ENCODE measurements at places on chromosomes 4 and X.

DNA sequence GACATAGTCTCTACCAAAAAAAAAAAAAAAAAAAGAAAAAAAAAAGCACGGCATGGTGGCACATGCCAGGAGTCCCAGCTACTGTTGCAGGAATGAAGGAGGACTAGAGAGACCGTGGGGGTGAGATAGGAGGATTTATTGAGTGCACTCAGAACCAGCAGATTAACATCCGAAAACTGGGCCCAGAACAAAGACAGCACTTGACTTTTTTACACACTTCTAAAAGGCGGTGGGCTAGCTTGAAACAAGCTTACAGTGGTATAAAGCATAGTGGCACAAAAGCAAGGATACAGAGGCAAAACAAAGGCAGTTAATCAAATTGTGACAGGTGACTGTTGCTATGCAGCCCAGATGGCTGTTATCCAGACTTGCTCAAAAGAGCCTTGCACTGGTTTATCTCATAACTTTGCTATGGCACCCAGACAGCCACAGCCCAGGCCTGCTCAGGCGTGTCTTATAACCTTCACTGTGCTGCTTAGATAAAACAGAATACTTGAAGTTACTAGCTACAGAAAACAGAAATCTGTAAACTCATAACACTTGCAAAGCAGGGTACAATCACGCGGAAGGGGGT lies 9.9 kb upstream of the PI4K2B start:
- DNase-seq: no peak

DNA sequence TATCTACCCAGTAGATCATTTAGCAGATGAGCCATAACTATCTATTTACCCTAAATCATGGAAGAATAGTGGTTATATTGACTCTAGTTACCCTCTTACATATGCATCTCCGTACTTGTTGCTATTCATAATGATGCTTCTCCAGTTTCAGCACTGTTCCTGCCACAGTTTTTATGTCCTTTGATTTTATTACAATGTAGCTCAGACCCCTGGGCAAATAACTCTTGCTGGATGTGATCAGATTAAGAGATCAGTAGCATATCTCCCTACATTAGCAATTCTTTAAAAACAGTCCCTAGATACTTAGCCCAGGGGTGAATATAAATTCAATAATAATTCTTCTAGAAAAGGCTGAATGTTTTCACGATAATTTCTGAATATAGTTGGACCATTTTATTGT lies 696.5 kb downstream of the ADGRL3 start:
- DNase-seq: no peak

DNA sequence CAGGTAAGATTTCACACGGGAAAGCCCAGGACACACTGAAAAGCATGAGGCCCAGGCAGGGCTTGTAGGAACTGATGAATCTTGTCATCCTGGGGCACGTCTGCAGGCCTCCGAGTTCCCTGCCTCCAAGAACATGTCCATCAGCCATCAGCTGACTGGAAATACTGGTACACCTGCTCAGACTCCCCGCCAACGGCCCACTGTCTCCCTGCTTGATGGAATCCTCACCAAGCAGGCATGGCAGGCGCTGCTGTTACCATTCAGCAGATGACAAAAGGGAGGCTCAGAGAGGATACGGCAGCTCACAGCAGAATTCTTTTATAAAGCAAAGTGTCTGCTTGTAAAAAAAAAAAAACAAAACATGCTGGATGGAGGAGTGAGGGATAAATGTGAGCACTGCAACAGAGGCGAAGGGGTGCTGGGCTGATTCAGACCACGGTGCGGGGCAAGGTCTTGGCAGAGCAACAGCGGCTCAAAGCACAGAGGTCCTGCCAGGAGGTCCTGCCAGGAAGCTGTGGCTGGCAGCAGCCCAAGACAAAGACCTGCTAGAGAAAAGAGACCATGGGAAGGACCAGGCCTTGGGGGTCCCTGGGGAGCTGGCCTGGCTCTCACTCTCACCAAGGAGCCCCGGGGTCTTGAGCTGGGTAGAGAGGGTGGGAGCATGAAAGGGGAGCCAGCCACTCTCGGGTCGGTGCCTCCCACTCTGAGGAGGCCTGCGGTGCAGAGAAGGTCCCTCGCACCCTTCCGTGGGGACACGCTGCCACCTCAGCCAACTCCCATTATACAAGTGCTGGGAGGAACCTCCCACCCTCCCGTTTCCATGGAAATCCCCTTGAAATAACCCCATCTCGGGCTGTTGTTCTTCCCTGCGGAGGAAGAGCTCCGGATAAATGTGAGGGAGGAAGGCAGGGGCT lies 25.6 kb downstream of the PPP2R2C start:
- DNase-seq: no peak

DNA sequence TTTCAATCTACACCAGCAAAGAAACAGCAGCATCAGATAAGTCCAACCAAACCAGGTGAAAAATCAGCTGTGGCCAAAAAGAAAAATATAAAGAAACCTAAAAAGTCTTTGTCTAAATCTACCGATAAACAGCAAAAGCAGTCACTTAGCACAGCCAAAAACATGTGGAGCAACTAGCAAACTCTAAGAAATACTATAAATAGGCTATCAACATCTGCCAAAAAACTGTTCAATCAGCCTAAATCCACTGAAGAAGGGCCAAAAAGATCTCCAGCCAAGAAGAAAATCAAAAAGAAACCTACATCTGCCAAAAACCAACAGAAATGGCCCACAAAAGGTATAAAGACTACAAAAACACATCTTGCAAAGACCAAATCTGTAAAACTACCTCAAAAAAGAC lies 36.7 kb upstream of the CABS1 start:
- no peak for DNase-seq

Data from omental fat pad (tissue), 4 donors.